Naive thymus-derived CD8-positive, alpha-beta T cell (primary cell): ENCODE measurements at places on chromosomes 16 and 17. TPM values are rescaled to one million over a fixed set of nuclear protein-coding genes. Genes with fewer than 3 reads are reported as not detected.

The RGS9 gene
- total RNA-seq = 0.49 TPM

The UMOD gene
- not detected for total RNA-seq

The SLC5A10 gene
- not detected for total RNA-seq

The KRTAP2-3 gene
- total RNA-seq = not detected

The C1QTNF8 gene
- total RNA-seq = not detected

The CDH1 gene
- total RNA-seq = not detected

The ITGAD gene
- not detected for total RNA-seq

The COASY gene
- 67.0 TPM for total RNA-seq

The DPEP2 gene
- 151 TPM for total RNA-seq

The NPIPA7 gene
- 13.1 TPM for total RNA-seq

The KRT40 gene
- total RNA-seq = not detected

GRCh38 chr17:6471531-6472465 lies 27.5 kb downstream of the PIMREG start:
- no peak overlapping the region for H3K4me3 ChIP-seq
- H3K4me1 ChIP-seq = peaks cover 6% of the 10 kb centered on the region
- no peak overlapping the region for H3K27ac ChIP-seq
- DNase-seq = no peak
- no peaks in the 10 kb centered on the region for H3K27me3 ChIP-seq
- H3K36me3 ChIP-seq = no peaks in the 10 kb centered on the region

GRCh38 chr17:7176841-7177190 lies 2.4 kb downstream of the ASGR1 start:
- H3K27me3 ChIP-seq = peaks cover 4% of the 10 kb centered on the region
- no peak overlapping the region for H3K27ac ChIP-seq
- peaks cover 7% of the 10 kb centered on the region for H3K4me1 ChIP-seq
- peak overlapping the region; percentile 84 for H3K4me3 ChIP-seq
- no peak for DNase-seq

DNA sequence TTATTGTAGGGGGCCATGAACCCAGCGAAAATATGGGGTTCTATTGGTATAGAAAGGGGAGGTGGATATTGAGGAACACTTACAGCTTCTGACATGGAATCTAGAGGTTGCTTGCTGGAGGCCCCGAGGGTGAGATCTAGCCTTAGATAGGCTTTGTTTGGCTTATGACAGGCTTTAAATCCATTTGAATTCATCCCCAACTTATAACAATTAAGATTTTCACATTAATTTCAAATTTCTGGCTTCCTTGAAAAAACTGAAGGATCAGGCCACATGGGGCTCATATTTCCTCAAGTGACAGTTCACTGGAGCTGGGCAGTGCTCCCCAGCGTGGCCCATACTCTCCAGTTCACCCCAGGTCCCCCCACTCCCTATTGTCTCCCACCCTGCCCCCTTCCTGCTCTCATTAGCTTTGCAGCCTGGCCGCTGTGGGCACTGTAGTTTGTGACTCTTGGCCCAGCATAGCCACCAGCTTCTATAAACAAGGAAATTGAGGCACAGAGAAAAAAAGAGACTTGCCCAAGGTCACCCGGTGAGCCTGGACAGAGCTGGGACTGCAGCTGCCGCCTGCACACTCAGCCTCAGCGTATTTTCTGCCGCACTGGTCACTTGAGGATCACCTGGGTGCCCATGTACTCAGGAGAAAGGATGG lies 19.8 kb upstream of the ADGRG1 start:
- DNase-seq = no peak
- no peaks in the 10 kb centered on the region for H3K27me3 ChIP-seq
- no peaks in the 10 kb centered on the region for H3K36me3 ChIP-seq
- H3K27ac ChIP-seq = peak overlapping the region; percentile 48
- H3K4me1 ChIP-seq = peaks cover 38% of the 10 kb centered on the region

DNA sequence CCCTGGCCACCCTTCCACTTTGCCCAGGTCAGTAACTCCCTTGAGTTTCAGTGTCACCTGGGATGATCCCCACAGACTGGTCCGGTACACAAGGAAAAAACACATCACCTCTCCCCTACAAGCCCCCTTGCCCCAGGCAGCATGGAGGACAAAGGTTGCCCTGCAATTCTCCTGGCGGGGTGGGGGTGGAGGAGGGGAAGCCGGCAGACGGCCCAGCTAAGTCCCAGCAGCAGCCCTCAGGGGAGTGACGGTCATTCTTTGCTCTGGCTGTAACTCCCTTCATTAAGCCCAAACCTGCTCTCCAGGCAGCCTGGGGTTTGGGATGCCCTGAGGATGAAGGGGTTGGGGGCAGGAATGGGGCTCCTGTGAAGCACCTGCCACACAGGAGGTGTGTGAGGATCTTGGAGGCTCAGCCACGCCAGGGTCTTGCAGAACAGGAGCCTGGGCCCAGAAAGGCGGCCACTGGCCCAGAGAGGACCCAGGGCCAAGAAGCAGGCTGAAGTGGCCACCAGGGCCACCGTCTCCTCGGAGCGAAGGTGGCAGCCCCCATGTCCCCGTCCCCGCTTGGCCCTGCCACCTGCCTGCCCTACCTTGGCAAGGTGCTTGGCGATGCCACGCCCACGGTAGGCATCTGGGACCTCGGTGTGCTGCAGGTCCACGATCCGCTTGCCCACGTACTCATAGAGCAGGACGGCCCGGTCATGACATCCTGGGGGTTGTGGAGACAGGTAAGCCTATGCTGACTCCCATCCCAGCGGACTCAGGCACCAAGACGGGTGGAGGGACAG lies 9.5 kb downstream of the NATD1 start:
- H3K4me3 ChIP-seq = no peak overlapping the region
- DNase-seq = no peak
- H3K36me3 ChIP-seq = no peaks in the 10 kb centered on the region
- H3K4me1 ChIP-seq = peaks cover 7% of the 10 kb centered on the region

GRCh38 chr17:14355556-14355955 lies 54.7 kb downstream of the HS3ST3B1 start:
- H3K27ac ChIP-seq = no peak overlapping the region
- no peaks in the 10 kb centered on the region for H3K36me3 ChIP-seq
- no peak for DNase-seq

GRCh38 chr16:20385844-20386832 lies 18.4 kb downstream of the PDILT start:
- no peak overlapping the region for H3K4me3 ChIP-seq
- peaks cover 18% of the 10 kb centered on the region for H3K27me3 ChIP-seq
- no peak overlapping the region for H3K27ac ChIP-seq
- no peaks in the 10 kb centered on the region for H3K4me1 ChIP-seq

DNA sequence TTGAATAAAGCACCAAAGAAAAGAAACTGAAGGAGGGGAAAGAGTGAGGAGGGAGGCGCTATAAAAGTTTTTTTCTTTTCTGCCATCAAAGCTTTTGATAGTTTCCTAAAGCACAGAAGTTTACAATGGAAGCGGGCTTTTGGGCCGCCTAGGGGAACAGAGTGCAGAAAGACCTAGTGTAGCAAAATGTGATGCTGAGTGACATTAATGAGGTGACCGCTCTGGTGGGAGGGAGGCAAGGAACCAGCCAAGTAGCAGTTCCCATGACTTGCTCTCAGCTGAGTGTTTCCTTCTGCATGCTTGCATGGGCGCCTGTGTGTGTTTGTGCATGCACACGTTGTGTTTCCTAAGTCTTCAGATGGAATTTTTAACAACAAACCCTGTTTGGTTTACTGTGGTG lies 15.5 kb downstream of the MSI2 start:
- no peak overlapping the region for H3K27ac ChIP-seq
- peaks cover 73% of the 10 kb centered on the region for H3K4me1 ChIP-seq
- DNase-seq = no peak
- H3K4me3 ChIP-seq = no peak overlapping the region

GRCh38 chr17:45651145-45651709 lies 132.9 kb upstream of the CRHR1 start:
- H3K27ac ChIP-seq = no peak overlapping the region
- H3K36me3 ChIP-seq = no peaks in the 10 kb centered on the region
- H3K27me3 ChIP-seq = no peaks in the 10 kb centered on the region
- peaks cover 10% of the 10 kb centered on the region for H3K4me1 ChIP-seq

DNA sequence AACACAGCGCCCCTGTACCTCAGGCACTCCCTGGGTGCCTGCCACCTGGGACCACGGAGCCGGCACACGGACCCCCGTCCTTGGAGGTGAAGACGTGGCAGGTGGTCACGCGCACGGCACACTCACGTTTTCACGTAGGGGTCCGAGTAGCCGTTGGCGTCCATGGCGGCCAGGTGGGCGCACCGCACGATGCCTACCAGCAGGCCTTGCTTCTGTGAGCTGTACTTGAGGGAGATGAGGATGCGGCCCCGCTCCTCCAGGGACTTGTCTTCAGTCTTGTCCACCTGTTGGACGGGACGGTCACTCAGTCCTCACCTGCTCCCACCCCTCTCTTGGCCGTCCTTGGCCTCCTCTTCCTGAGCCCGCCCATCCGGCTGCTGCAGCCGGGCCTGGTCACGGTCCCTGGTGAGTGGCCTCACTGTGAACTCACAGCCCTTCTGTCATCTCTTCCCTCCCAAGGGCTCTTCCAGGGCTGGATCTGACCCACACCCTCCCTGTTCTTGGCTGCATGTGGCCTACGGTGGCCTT lies 18.8 kb downstream of the SCGB1C2 start:
- no peak for DNase-seq
- H3K4me3 ChIP-seq = no peak overlapping the region
- H3K4me1 ChIP-seq = no peaks in the 10 kb centered on the region
- no peak overlapping the region for H3K27ac ChIP-seq
- no peaks in the 10 kb centered on the region for H3K27me3 ChIP-seq
- no peaks in the 10 kb centered on the region for H3K36me3 ChIP-seq

DNA sequence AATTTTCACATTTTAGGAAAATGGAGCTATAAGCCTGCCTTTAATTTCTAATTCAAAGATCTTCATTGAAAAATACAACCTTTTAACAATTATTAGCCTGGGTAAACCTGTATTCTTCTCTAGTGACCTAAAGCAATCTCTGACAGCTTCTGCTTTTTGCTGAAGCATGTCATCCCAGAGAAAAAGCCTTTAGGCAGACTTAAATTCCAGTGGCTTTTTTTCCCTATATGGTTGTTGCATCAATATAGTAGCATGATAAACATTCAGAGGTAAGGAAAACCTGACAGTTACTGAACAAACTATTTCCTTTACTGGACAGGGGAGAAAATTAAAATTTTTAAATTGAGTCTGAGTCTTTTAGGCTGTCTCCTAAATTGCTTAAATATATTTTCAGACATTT lies 7.8 kb upstream of the EVI2A start:
- DNase-seq = no peak
- H3K27me3 ChIP-seq = no peaks in the 10 kb centered on the region
- H3K4me3 ChIP-seq = no peak overlapping the region
- H3K4me1 ChIP-seq = peaks cover 3% of the 10 kb centered on the region

DNA sequence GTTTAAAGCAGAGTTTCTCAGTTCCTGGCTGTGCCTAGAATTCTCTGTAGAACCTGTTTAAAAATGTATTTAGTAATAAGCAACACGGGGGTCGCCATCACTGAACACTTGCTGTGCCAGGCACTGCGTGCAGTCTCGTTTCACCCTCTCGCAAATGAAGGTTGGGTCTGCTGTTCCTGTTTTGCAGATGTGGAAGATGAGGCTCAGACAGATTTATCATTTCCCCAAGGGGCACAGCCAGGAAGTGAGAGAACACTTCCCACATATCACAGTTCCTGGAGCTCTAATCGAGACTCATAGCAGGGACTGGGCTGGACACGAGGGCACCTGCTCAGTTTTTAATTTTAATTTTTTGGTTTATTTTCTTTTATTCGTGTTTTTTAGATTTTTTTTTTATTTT lies 122.7 kb downstream of the ABCC6 start:
- H3K4me1 ChIP-seq = peaks cover 5% of the 10 kb centered on the region
- no peaks in the 10 kb centered on the region for H3K36me3 ChIP-seq
- no peak overlapping the region for H3K27ac ChIP-seq
- no peak overlapping the region for H3K4me3 ChIP-seq
- DNase-seq = no peak

GRCh38 chr17:60901806-60902205 lies 224.2 kb downstream of the BCAS3 start:
- H3K27me3 ChIP-seq = no peaks in the 10 kb centered on the region
- DNase-seq = no peak
- no peak overlapping the region for H3K4me3 ChIP-seq
- no peaks in the 10 kb centered on the region for H3K4me1 ChIP-seq

- DNase-seq = no peak
- H3K36me3 ChIP-seq = peaks cover 76% of the 10 kb centered on the region
- peaks cover 26% of the 10 kb centered on the region for H3K4me1 ChIP-seq
- H3K27ac ChIP-seq = peak overlapping the region; percentile 43
Observed at GRCh38 chr17:49730078-49730784, 22.5 kb upstream of the SLC35B1 start.

DNA sequence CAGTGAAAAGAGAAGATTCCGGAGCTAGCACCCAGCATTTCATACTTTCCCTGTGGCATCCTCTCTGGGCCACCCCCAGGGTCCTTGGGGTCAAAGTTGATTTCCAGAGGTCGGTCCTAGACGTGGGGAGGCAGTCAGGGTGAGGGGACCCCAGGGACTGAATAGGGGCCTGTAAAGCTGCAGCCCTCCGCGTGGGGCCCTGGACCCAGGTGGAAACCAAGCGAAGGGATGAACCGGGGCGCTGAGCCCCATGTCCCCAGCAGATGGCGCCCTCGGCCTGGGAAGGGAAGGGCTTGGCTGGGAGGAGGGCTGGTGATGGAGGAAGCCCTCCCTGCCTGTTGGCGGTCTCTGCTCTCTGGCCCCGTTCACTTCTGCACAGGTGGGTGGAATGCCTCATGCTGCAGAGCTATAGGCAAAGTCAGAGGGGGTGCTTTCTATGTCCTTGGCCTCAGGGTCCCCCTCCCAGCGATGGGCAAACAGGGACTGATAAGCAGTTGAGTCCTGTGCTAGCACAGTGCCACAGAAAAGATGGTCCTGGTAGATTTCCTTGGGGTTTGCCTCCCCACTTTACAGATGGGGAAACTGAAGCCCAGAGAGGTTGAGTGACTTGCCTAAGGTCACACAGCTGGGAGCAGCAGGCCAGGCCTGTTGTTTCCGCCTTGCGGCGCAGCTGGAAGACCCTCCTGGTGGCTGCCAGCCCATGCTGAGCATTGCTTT lies 163.4 kb upstream of the CIBAR2 start:
- H3K27me3 ChIP-seq = no peaks in the 10 kb centered on the region
- H3K27ac ChIP-seq = no peak overlapping the region
- H3K4me3 ChIP-seq = no peak overlapping the region
- no peaks in the 10 kb centered on the region for H3K36me3 ChIP-seq
- peaks cover 1% of the 10 kb centered on the region for H3K4me1 ChIP-seq
- DNase-seq = peak; percentile 76

GRCh38 chr17:31663576-31663975 lies 195.5 kb downstream of the COPRS start:
- DNase-seq = no peak
- H3K4me3 ChIP-seq = no peak overlapping the region
- no peak overlapping the region for H3K27ac ChIP-seq
- H3K27me3 ChIP-seq = peaks cover 15% of the 10 kb centered on the region
- H3K36me3 ChIP-seq = no peaks in the 10 kb centered on the region

DNA sequence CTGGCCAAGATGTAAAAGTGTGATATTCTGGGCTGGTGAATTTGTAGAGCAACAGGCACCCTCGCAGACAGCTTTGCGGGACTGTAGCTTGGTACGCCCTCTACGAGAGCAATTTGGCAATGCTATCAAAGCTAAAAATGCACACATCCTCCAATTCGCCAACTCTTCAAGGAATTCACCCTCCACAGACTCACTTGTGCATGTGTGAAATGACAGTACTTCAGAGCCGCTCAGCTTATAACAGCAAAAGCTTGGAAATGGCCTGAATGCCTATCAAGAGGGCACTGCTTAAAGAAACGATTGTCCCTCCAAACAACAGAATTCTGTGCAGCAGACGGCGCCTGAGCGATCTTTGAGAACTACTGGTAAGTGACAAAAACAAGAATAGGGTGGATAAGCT lies 130.8 kb downstream of the SDK2 start:
- no peak overlapping the region for H3K4me3 ChIP-seq
- DNase-seq = no peak
- H3K36me3 ChIP-seq = no peaks in the 10 kb centered on the region
- H3K27ac ChIP-seq = no peak overlapping the region
- no peaks in the 10 kb centered on the region for H3K4me1 ChIP-seq
